ENCODE measurements at places on chromosomes 6 and 20.

- no peak for DNase-seq
Observed at GRCh38 chr6:135449246-135449645, 48.3 kb downstream of the AHI1 start.

DNA sequence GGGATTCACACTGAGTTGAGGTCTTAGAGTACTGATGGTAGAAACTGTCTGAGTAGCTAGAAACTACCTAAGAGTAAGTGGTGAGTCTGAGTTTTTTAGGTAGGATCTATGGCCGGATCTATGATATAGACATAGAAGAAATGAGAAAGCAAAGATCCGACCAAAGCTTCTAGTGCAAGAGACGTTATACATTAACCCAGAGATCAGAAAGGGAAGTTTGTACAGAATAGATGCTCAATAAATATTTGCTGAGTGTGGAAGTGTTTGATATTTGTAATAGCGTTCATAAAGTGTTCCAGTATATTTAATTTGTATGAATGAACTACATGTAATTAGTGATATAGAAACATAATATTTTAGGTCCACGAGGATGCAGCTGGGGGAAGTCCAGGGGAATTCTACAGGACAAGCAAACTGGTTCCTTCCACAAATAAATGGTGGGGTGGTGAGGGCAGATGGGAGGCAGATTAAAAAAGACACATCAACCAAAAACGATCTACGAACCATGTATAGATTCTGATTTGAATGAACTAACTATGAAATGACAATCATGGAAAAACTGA, 31.9 kb upstream of the JARID2 start:
- no peak for DNase-seq

GRCh38 chr6:116221911-116222310, 32.0 kb downstream of the TSPYL4 start:
- no peak for DNase-seq

DNA sequence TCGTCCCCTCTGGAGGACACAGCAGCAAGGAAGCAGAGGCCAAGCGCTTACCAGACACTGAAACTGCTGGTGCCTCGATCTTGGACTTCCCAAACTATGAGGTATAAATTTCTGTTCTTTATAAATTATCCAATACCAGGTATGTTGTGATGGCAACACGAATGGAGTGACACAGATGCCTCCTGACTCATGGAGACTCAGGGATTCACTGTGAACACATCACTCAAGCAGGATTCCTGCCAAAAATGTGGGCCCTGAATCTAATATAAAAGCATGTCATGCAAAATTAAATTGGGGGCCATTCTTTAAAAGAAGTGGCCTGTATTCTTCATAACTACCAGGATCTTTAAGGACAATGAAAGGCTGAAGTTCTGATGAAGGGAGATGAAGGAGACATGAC, 52.5 kb upstream of the SLC22A23 start:
- no peak for DNase-seq

DNA sequence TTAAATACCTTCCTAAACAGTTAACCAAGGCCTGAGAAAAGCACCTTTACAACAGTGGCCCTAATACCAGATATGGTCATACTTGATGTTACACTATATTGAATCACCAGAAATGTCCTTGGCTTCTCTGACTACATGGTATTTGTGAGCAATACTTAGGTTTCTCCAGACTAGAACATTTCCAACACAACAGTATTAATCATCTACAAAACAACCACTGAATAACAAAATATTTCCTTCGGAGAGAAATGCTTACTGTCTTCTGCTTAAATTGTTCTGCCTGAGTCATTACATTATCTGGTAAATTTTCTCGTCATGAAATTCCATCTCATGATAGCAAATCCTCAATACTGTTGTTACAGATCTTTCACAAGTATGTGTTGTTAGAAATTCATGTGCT, 252.9 kb upstream of the RUNX2 start:
- DNase-seq = no peak

DNA sequence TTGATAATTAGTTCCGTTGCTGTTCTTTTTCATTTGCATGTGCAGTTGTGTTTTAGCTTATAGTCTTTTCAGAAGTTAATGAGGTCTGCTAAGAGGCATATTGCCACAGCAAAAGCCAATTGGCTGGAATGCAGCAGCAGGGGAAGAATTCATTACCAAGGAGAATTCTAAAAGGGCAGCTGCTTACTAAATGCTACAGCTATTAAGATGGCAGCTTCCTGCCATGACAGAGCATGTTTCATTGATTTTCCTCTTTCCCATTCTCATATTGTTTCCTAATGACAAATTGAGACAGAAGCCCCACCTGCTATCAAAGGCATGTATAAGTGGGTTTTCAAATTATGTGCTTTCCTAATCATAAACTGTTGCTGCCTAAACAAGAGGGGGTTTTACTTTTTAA, 66.6 kb downstream of the CLVS2 start:
- no peak for DNase-seq

DNA sequence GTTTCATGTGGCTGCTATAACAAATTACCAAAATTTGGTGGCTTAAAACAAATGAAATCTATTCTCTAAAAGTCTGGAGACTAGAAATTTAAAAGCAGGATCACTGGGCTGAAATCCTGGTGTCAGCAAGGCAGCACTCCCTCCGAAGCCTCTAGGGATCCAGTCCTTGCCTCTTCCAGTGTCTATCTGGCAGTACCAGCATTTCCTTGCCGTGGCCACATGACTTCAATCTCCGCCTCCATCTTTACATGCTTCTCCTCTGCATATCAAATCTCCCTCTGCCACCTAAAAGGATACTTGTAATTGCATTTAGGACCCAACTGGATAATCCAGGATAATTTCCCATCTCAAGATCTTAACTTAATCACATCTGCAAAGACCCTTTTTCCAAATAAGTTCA, 30.2 kb downstream of the ARHGAP18 start:
- no peak for DNase-seq

DNA sequence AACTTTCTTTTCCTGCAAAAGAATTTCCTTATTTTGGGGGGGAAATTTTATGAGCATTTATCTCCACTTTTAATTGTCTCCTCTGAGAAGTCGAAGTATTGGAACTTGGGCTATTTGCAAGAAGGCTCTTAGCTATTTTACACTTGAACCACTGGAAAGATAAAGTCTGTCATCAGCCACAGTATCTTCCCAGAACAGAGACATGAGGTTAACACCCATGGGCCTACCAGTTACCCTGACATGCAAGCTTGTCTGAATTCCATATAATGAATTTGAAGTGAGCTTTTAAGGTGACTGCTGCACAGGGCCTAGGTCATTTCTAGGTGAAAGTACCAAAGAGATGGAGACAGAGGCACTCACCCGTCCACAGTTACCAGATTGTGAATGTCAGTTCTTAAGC, 193.1 kb downstream of the SIM1 start:
- DNase-seq = no peak

DNA sequence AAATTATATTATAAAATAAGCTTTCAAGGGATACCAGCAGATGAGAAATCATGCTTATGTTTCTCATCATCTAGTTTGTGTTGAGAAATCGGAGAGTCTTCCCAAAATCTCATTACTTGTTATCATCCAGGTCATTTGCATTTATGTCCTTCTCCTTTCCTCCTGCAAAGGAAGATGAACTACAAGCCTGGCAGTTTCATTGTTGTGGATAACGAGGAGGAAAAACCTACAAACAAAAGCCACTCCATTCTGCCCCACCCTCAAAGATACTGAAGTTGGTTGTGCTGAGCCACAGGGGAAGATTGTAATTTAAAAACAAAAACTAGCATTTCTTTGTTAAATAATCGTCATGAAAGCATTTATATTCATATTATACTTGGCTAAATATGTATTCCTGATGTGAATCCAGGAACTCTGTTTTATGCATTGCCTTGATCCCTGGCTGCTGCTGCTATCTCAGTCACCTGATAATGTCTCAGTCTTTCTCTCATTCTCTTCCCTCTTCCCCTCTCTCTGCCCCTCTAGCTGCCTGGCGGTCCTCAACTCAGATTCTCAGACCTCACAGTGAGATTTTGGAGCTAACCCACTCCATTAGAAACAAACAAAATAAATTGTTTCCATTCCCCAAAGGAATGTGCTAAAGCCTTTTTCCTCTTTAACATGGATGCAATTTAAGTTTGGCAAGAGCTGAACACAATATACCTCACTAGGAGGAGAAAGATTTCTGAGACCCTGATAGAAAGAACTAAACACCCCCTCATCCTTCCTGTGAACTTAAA, 185.3 kb downstream of the ADAT2 start:
- DNase-seq = no peak

DNA sequence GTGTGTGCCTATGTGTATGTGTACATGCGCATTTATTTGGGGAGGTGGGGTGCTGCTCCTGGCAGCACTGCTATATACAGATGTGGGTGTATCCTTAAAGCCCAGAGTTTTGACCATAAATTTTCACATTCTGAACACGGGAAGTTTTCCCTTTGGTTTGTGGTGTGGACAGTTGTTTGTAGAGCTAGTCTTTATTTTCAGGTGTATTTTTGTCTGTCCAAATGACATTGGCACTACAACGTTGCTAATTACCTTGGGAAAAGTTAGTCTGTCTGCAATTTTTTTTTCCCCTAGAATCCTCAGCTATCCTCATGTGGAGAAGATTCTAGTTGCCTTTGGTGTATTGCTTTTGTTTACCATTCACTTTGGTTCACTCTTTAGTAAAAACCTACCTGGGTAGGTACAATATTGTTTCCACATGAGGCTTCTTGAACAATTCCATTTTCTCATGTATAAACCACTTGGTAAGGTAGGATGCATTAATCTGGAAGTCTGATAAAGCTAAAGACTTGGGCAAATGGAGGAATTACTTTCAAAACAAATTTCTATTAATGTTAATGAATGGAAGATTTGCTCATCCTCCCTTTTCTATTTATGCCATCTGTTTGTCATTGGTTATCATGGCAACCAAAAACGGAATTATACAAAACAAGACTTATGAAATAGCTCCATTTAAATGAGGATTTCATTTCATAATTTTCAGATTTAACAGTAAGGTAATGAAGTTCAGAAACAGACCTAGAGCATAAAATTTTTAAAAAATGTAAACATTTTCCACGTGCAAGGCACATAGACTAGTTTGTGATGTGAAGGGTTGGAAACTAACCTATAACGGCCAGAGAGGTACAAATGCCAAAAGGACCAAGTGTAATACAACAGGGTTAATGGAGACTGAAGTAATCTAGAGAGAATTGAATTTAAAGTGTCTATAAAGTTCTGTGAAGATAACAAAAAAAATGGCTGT, 3.9 kb downstream of the CCN2 start:
- no peak for DNase-seq

DNA sequence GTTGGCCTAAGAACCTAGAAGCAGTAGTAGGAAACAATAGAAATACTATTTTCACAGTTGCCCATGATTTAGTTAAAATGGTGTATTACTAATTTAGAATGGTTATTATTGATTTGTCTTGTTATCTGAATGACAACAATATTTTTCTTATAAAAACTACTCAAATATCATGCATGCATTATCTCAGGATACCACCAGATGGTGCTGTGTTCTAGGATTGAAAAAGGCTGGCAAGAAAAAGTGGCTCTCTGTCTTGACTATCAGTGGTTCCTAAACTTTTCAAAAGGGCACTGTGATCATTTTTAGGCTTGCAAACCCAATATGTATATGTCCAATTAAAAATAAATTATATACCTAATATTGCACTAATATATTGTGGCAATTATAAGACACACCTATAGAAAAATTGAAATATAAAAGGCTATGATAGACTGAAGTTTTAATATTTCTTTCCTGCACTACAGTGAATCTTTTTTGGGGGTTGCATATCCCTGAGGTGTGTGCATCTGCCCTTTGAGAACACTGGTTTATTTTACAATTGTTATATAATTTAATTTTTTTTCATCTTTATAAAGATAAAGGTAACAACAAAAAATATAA, 131.7 kb upstream of the MLIP start:
- DNase-seq = peak; percentile 1

DNA sequence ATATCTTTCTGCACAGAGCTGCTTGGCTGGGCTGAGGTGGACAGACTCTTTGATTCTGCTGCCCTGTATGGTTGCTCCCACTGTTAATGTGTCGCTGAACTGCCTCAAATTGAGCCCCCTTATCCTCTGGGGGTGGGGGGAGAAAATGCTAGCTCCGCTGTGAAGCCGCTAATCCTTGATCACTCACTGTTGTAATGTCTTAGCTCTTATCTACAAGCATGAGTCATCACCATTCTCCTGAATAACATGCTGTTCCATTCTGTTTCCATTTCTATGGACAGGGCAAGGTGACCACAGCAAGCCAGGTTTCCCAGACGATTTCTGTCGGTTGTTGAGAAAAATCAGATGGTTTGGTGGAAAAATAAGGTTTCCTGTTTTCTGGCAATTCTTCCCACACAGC, 218.4 kb upstream of the GGTLC1 start:
- DNase-seq = no peak

DNA sequence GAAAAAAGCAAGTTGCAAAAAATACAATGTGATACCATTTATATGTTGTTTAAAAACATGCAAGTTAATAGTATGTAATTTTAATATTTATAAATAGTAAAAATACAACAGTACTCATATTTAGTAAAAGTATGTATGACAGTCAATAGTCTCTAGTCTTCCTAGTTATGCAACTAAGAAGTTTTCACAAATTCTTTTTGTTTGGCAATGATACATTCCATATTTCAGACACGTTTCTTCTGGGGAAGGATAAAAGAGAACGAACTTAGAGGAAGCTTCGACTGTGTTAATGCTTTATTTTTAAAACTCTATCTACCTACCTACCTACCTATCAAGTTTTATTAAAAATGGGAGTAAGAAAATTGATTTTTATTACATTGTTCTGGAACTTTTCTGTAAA, 77.7 kb downstream of the UBE3D start:
- DNase-seq = no peak

DNA sequence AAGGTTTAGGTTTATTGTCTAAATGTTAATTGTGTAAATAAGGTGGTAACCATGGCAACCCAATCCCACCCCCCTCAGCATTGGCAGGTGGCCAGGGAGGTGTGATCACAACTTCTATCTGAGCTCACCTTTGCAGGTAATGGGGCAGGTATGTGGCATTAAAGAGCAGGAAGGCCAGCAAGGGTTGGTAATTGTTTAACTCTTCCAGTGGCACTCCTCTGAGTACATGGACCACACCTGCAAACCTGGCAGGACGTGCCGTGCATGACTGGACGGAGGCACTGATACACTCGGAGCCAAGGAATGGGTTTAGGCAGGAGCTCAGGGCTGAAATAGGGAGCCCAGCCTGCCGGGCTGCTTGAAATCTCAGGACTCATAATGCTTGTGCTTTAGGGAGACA, 107.0 kb upstream of the BMP2 start:
- DNase-seq = no peak

DNA sequence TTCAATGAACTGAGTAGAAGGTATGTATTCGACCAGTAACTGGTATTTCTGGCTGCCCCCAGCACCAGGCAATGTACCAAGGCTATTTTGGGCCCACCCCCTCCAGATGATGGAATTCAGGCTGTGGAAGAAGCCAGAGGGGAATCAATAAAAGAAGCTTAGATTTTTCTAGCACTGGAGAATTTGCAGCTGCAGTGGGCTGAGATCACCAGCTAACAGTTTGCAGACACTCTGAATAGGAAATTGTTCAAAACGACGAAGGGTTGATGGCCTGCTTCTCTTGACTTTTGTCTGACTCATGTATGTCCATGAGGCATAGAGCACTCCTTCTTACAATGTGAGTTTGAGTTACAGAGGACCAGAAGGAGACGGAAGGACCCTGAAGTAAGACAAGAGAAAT, 32.4 kb upstream of the FBXO9 start:
- no peak for DNase-seq

Data from NCI-H2107 (cell line).